Activated CD8-positive, alpha-beta memory T cell treated with anti-CD3 and anti-CD28 coated beads for 4 hours (primary cell): ENCODE measurements at places on chromosomes 2 and 18.
A peak's percentile ranks its signal among the peaks of the same experiment; 100 is the strongest.

- no peak for DNase-seq
Observed at GRCh38 chr18:3360211-3360610, 89.8 kb upstream of the TGIF1 start.

DNA sequence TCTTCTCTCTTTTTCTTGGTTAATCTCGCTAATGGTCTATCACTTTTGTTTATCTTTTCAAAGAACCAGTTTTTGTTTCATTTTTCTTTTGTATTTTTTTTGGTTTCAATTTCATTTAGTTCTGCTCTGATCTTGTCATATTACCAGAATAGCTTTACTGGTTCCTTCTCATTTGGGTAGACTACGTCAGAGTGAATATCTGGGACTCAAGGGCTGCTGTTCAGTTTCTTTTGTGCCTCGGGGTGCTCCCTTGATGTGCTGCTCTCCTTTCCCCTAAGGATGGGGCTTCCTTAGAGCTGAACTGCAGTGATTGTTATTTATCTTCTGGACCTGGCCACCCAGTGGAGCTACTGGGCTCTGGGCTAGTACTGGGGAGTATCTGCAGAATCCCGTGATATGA, 29.4 kb upstream of the IL1RN start:
- no peak for DNase-seq

DNA sequence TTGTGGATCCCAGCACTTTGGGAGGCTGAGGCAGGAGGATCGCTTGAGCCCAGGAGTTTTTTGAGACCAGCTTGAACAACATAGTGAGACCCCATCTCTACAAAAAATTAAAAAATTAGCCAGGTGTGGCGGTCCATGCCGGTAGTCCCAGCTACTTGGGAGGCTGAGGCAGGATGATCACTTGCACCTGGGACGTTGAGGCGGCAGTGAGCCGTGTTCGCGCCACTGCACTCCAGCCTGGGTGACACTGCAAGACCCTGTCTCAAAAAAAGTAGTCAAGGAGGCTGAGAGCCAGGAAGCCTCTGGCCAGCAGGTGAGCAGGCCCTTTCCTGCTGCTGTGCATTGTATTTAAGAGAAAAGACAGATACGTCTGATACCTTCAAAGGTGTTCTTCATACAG, 11.1 kb upstream of the PROC start:
- no peak for DNase-seq

DNA sequence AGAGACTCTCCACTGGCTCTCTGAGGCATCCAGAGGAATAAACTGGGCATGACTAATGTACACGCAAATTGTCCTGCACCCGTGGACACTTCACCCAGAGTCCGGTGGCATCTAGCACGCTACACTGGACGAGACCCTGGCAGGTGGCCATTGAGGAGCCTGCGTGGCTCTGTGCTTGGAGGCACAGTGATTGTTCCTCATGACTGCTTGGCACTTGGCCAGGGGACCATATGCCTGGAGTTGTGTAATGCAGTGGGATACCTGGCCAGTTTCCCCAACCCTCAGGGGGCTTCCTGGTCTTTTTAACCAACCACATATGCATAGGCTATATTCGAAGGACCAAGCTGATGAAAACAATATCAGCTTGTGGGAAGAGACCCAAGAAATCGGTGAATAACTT, 66.6 kb downstream of the MTCL1 start:
- no peak for DNase-seq

GRCh38 chr2:25226827-25227226, 58.4 kb upstream of the POMC start:
- no peak for DNase-seq

- no peak for DNase-seq
Observed at GRCh38 chr2:107078584-107078983, 192.6 kb upstream of the ST6GAL2 start.

- DNase-seq, result no peak
Observed at GRCh38 chr2:226742347-226742746, 57.3 kb downstream of the IRS1 start.

DNA sequence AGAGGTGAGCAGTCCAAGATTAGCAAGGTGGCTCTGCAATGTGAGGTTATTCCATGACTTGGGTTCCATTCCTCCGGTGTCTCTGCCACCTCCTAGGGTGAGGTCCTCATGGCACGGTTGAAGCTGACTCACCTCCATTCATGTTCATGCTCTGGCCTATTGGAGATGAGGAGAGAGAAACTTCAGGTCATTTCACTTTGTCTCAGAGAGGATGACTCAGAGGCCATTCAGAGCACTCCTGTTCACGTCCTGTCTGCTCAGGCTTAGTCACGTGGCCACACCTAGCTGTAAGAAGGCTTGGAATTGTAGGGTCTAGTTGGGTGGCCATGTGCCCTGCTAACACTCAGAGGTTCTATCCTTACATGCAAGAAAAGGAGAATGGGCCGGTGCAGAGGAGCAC, 67.5 kb upstream of the MBOAT2 start:
- DNase-seq, result no peak

- DNase-seq, result no peak
Observed at GRCh38 chr2:43491065-43491639, 104.7 kb downstream of the THADA start.

GRCh38 chr2:192534072-192534471, 339.3 kb upstream of the TMEFF2 start:
- no peak for DNase-seq

DNA sequence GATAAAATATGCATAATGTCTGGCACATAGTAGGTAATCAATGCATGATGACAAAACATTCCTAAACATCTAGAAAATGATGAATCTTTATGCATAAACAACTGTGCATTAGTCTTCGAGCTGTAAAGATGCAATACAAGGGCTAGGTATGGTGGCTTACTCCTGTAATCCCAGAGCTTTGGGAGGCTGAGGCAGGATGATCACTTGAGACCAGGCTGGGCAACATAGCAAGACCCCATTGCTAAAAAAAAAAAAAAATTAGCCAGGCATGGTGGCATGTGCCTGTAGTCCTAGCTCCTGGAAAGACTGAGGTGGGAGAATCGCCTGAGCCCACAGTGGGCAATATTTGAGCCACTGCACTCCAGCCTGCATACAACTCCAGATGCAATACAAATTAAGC, 5.3 kb downstream of the TET3 start:
- DNase-seq, result no peak

GRCh38 chr2:241882091-241882625, 12.6 kb downstream of the RTP5 start:
- DNase-seq, result peak; percentile 61

GRCh38 chr2:43000242-43001054, 208.1 kb upstream of the HAAO start:
- no peak for DNase-seq

- DNase-seq, result no peak
Observed at GRCh38 chr2:163617517-163617916, 118.3 kb downstream of the FIGN start.

DNA sequence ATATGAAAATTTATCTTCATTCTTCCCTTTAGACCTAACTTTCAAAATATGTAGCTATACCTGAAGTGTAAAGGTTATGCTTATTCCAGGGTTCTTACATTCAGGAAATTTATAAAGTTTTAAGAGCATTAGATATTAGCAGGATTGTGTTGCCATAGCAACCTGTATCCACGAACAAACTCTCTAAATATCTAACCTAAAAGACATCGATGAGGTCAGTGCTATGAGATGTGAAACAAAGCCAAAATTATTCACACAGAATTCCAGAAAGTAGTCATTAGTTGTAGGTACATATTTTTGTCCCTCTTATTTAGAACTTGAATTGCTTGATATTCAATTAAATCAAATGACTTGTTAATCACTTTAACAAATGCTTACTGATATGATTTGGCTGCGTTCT, 705.3 kb downstream of the SOCS6 start:
- no peak for DNase-seq

- no peak for DNase-seq
Observed at GRCh38 chr2:131037398-131038257, 55.6 kb downstream of the FAM168B start.

DNA sequence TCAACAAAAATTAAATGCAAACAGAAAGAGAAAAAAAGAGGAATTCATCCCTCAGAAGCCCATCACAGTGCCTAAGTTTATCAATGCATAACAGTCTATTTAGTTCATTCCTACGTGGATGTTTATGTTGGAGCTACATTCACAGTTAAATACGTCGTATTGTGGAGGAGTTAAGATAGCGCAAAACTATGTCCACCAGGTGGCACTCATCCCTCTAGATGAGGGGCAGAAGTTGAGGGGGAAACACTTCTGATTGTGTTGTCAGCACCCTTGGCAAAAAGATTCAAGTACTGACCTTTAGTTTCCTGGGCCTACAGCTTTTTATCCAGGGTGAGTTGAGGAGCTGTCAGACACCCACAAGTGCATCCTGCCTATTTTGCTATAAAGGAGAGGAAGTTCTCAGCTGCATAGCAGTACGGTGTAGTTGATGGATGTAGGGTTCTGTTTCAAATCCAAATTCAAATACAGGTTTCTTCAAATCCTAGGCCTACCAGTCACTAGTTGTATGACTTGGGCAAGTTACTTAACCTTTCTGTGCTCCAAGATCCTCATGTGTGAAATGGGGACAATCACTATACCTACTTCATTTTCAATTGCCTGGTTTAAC, 26.8 kb upstream of the MYO1B start:
- peak; percentile 33 for DNase-seq

DNA sequence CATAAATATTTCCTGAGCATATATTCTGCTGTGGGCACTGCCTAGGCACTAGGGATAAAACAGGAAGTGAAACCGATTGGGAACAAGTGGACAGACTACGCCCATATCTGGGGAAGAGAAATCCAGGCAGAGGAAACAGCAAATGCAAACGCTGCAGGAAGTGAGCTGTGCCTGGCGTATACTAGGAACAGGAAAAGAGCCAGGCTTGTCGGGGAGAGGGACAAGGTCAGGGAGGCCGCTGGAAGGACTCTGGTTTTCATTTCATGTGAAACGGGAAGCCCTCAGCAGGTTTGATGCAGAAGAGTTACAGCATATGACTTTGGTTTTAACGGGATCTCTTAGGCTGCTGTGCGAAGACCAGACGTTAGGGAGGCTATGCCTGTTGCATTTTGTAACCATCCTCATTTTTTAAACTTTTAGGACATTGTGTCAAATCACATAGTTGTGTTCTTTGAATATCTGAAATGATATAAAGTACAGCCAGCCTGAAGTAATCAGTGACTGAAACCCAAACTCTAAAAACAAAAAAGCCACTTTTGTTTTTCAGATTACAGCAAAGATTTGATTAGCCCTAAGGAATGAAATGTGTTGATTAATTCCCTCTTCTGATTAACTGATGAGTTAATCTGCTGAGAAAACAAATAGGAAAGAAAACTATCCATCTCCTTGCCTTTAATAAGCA, 110.2 kb upstream of the PIEZO2 start:
- no peak for DNase-seq

- no peak for DNase-seq
Observed at GRCh38 chr2:84115173-84115857, 343.8 kb downstream of the SUCLG1 start.

- no peak for DNase-seq
Observed at GRCh38 chr18:49025767-49026500, 75.2 kb upstream of the SMAD7 start.

- no peak for DNase-seq
Observed at GRCh38 chr2:187338679-187339121, 109.4 kb downstream of the CALCRL start.

DNA sequence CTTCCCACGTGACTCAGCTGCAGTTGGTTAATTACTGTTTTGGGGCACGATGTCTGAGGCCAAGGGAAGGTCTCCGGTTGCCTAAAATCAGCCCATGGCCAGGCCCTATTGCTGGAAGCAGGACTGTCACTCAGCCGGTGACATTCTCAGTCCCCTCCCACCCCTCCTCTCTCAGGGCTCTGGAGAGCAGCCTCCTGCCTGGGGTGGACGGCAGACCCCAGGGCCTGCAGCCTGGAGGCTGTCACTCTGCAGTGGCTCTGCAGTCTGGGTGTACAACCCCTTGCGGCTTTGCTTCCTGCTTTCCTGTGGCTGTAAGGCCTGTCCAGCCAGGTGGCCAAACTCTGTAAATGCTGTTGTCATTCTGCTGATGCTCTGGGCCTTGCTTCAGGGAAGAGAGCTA, 32.8 kb downstream of the ZBTB7C start:
- no peak for DNase-seq
